ENCODE measurements at places on chromosomes 2 and 18.

GRCh38 chr18:63291278-63291677, 28.3 kb downstream of the BCL2 start:
- no peak for DNase-seq

- no peak for DNase-seq
Observed at GRCh38 chr2:163155279-163155883, 316.8 kb upstream of the KCNH7 start.

DNA sequence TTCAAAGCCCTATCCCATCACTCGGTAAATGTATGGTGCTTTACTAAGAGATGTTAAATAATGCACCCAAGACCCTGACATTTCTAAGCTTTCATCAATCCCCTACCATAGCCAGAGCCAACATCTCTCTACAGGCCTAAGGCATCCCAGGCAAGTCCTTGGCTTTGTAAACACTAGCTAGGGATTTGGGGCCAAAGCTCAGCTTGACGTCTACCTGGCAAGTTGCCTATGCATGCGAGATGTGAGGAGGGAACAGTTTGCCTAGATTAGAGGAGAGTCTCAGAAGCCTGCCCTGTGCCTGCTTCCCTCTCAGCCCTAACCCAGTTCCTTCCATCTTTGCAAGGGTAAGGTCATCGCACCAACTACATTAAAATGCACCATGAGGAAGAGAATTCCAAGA, 221.5 kb upstream of the NCKAP5 start:
- no peak for DNase-seq

GRCh38 chr2:47917276-47917961, 11.1 kb upstream of the FBXO11 start:
- peak; percentile 18 for DNase-seq

DNA sequence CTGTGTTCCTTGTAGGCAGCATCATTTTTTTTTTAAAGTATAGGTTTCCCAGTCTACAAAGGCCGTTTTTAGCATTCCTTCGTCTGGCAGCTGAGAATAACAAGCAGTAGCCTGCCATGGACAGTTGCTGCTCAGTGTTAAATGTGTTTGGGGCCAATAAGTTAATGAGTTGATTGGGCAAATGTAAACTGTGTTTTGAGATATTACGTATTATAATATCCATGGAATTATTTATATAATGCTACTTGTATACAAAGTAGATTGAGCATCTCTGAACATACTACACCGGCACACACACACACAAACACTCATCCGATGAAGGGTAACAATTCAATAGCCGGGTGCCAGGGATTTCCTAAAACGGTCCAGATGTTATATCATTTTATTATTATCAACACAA, 97.2 kb downstream of the IRS1 start:
- no peak for DNase-seq

DNA sequence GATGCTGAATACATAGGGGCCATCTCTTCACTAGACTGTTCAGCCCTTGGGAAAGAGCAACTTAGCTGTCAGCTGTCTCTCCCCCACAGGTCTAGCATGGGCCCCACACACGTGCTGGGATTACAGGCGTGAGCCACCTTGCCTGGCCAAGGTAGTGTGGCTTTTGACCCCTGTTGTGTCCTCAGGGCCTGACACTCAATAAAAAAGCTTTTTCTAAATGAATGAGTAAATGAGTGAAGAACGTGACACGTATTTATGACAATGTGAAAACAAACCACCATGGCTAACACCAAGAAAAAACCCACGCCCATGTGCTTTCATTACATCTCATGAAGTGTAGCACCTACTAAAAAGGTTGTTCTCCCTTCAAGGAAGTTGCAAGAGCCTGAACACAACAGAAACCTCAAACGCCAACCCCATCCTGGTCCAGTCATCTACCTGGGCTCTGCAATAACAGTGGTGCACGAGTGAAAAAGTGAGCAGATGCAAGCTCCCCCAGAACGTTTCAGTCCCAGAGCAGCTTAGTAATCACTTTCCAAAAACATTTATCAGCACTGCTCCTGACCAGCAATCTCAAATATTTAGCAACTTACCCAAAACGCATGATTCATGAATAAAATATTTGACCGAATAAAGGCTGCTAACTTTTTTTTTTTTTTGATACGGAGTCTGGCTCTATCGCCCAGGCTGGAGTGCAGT, 3.4 kb downstream of the WDFY1 start:
- DNase-seq = no peak

DNA sequence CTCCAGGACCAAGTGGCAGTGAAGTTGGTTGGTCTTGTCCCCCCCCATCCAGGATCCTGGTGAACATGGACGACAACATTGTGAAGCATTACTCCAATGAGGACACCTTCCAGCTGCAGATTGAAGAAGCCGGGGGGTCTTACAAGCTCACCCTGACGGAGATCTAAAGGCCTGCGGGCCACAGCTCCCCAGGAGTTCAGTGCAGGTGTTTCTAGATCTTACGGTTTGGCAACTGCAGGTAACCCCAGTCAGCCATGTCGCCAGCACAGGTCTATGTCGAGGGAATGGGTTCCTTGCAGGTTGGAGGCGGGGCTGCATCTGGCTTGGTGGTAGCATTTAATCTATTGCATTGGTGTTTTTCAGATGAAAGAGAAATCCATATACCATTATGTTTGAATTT, 42.8 kb upstream of the KLF11 start:
- DNase-seq = no peak

- DNase-seq = no peak
Observed at GRCh38 chr2:234601213-234601612, 104.3 kb upstream of the ARL4C start.

- DNase-seq = no peak
Observed at GRCh38 chr2:121689356-121689755, 40.1 kb upstream of the CLASP1 start.

GRCh38 chr18:58492891-58493469, 135.9 kb downstream of the ALPK2 start:
- no peak for DNase-seq

- no peak for DNase-seq
Observed at GRCh38 chr2:157305723-157306110, 19.9 kb downstream of the ERMN start.

DNA sequence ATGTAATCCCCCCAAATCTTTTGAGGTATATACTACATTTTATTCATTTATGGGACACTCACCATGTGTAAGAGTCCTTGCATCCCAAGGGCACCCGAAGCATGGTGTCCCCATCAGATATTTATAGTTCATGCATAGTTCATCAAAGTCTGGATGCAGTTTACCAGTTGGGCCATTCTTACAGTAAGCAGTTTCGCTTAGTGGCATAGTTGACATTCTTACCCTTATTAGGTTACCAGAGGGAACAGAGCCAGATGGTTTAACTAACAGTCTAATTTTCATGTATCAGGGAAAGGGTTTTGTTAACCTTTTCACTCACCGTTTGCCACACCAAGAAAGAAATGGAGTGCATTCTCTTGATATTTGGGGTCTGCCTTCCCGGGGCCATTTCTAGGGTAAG, 7.1 kb downstream of the ZNF407 start:
- DNase-seq = no peak

DNA sequence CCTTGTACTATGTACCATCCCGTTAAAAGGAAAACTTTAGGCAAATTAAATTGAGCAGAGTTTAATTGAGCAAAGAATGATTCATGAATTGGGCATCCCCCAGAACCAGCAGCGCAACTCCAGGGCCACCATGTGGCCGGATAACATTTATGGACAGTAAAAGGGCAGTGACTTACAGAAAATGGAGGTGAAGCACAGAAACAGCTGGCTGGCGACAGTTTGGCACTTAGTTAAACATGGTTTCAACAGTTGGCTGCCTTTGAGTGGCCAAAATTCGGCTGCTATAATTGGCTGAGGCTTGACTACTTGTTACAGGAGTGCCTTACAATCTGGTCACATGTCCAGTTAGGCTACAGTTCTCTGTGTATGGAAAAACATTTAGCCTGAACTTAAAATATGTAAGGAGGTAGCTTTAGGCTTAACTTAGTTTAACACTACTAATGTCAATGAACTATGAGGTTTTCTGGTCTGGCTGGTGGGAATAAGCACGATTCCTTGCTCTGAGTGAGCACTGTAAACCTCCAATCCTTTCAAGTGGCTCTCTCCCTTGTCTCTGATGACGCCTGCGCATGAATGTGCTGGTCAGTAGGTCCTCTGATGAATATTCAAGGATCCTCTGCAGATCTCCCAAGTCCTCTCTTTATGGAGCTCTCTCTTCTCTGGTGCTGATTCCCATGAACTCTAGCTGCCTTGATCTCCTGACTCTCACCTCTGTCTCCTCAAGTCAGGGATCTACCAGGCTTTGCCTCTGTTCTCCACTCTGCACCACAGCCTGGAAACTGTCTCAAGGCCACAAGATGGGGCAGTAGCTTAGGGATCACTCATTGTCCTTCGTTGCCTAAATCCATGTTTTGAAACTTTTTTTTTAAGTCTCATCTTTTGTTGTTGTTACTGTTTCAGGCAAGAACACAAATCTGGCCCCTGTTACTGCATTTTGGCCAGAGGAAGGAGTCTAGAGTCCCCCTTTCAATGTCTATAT, 24.4 kb upstream of the RAB31 start:
- no peak for DNase-seq

DNA sequence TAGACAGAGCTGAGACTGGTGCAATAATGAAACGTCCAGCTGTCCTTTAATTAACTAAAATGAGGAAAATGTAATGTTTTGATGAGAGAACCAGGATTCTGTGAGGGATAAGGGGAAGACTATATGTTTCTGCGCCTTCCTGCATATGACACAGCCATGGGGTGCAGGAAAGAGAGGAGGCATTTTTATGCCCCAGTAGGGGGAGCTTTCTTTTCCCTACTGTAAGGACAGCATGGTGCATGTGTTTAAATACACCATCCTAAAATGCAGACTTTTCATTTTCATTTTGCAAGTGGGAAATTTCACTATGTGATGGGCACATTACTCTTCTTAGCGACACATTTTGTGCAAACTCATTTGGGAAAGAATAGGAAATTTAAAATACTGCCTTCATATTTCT, 446.1 kb downstream of the ARHGAP15 start:
- DNase-seq = no peak

GRCh38 chr2:18626256-18626668, 36.9 kb upstream of the NT5C1B start:
- DNase-seq = no peak

DNA sequence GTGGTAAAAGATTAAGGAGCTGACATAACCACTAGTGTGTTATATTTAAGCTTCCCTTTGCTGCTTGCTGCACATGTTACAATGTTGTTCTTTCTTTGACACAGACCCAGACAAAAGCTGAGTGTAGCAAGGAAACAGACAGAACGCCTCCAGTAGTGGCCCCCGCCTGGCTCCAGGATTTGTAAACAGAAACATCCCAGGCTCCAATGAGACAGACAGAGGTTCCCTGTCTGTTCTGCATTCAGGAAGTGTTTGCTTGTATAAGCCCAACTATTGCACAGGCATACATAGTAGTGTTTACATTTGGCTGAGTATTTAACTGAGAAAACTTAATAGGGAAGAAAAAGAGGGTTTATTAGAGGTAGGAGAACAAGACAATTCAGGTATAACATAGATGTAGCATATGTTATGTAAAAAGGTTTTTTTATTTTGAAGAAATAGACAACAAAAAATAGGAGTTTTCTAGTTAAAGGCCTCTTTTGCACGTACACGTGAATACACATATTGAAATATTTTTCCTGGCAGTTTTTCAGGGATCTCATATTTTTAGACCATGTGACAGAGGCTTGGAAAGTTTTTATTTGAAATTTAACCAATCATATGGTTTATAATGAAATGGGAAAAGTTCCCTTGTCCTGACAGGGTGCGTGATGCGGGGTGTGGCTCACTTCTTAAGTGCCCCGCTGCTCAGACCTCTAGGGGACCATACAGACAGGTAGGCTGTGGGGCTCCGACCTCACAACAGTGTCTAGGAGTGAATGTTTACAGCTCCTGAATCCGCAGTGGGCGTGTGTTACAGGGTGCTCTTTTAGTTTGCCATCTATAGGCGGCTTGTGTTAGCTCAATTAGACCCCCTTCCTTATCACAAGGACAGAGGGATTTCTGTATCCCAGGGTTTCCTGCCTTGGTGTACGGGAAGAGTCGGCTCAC, 118.4 kb downstream of the BMPR2 start:
- no peak for DNase-seq

- DNase-seq = no peak
Observed at GRCh38 chr2:33632831-33633230, 33.7 kb upstream of the FAM98A start.

- no peak for DNase-seq
Observed at GRCh38 chr2:102591491-102592045, 27.8 kb upstream of the SLC9A2 start.

- DNase-seq = no peak
Observed at GRCh38 chr2:172011812-172012575, 12.2 kb downstream of the METAP1D start.

- DNase-seq = no peak
Observed at GRCh38 chr2:149448315-149448714, 117.9 kb downstream of the LYPD6 start.
